ENCODE measurements at places on chromosomes 4 and X.

- no peak for DNase-seq
Observed at GRCh38 chr4:172707622-172708021, 461.0 kb upstream of the GALNT7 start.

DNA sequence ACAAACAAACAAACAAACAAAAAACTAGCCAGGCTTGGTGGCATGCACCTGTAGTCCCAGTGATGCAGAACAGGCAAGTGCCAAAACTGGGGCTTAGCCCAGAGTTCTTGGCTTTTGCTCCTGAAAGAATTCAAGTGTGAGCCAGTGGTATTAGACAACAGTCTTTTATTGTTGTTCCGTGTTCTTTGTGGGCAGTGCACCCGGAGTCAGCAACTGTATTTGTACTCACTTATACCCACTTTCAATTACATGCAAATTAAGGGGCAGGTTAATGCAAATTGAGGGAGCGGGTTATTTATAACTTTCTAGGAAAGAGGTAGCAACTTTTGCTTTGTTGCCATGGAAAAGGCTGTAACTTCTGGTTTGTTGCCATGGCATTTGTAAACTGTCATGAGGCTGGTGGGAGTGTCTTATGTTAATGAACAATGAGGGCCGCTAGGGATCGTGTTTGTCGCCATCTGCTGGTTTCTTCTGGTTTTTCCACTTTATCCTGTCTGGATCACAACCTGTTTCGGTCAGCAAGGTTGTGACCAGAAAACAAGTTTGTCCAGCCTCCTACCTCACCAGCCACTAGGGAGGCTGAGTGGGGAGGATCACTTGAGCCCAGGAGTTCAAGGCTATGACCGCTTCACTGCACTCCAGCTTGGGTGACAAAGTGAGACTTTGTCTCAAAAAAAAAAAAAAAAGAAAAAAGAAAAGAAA lies 88.8 kb upstream of the ESX1 start:
- no peak for DNase-seq

DNA sequence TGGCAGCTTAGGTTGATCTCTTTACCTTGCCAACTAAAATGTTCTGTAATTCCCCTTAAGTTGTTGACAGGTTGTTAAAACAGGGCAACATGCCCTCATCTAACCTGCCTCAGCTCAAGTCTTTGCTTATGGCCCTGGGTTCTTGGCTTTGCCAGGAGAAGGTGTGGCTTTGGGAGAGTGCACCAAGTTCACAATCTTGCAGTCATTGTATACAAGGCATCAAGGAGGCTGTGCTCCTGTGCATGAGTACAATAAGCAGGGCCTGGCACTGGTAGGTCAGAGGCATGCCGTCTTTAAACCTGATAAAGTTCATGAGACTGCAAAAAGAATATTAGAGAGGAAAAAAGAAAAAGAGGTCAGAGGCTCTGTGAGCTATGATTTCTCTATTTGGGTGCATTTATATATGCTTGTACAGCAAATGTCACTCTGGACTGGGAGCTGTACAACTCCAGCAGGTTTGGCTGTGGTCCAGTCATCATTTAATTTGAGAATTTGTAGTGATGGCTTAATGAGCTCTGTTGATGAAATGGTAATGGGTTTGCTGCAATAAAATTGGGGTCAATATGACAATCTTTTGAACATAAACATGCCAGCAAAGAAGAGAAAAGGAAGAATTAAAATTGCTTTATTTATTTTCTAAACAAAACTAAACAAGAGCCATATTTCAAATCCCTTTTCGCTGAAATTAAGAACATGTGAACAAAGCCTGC lies 30.3 kb downstream of the AREG start:
- no peak for DNase-seq

DNA sequence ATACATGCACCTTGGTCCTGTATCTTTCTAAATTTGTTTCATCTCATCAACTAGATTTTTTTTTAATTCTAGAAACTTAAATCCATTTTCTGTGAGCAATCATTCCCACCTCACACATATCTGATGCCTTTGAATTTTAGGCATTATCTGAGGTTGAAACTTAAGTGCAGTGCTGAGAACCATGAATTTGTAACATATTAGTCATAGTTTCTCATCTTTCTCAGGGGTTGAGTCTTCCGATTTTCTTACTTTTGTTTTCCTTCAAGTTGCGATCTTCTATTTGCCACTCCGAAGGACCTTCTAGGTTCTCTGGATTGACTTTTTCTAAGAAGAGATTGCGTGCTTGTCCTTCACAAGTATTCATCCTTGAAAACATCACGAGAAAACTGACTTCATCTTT lies 3.7 kb upstream of the NR0B1 start:
- no peak for DNase-seq

DNA sequence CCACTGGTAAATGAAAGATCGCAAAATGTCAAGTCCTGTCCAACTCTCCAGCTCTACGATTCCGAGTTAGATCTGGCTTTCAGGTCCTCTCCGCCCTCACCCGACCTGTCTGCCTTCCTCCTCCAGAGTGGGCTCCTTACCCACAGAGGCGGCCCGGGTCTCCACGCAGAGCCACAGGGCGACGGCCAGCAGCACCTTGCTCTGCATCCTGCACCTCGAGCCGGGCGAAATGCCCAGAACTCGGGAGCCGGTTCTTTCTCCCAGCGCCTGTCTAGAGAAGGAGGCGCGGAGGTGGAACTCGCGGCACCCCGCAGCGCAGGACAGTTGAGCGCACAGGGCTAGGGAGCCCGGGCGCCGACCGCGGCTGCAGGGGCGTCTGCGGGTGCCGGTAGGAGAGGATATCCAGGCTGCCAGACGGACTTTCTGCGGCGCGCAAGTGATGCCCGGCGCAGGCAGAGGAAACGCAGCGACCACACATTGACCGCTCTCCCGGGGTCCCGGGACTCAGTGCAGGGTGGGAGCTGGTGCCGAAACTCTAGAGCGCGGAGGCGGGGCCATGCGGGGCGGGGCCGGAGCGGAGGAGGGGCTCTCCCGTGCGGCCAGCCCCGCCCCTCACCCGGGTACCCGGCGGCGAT lies at the start of gene KDR:
Gene KDR, minus strand, starts transcription at position 509 of the 635 bp plus-strand sequence. Its CDS starts 302 bp downstream, at position 207.
- DNase-seq: no peak

DNA sequence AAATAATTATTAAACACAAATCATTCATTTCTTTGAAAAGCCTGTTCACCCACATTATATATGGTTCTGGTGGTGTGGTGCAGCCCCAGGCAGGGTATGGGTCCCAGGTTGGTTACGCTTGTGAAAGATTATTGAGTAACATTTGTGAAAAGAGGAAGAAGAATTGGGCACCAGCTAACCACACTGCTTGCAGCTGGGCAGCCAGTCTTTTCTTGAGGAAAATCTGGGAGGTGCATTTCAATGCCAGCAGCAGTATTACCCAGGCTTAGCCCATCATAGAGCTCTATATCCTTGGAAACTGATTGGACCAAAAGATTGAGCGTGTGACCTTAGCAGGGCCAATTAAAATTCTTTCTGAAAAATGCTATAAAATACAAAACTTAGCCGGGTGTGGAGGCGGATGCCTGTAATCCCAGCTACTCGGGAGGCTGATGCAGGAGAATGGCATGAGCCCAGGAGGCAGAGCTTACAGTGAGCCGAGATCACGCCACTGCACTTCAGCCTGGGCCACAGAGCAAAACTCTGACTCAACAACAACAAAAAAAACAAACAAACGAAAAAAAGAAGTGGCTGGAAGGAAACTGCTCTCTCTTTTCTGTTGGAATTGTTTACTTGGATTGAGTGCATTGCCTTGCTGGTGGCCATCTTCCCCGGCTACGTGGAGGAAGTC lies 9.7 kb upstream of the PLAC8 start:
- DNase-seq: no peak

DNA sequence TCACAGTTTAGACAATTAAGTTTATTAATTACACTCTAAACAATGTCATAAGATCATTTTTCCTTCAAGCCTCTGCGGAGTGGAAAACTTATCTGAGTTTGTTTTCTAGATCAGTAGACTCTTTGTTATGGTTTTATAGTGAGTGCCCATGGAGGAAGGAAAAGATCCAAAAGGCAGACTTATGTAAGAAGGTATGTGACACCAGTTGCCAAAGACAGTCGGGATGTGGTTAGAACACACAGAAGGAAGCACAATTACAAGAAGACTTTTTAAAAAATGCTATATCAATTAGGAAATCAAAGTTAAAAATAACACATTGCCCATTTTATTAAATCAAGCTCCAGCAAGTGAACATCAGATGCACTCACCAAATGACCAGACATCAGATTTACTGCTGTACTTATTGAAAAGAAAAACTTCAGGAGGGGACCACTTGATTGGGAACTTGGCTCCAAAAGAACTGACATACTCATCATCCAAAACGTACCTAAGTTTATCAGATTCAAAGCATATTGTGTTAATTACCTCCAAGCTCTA lies 57.1 kb downstream of the NIPAL1 start:
- DNase-seq: no peak

- no peak for DNase-seq
Observed at GRCh38 chr4:88215351-88215750, 56.9 kb upstream of the ABCG2 start.

DNA sequence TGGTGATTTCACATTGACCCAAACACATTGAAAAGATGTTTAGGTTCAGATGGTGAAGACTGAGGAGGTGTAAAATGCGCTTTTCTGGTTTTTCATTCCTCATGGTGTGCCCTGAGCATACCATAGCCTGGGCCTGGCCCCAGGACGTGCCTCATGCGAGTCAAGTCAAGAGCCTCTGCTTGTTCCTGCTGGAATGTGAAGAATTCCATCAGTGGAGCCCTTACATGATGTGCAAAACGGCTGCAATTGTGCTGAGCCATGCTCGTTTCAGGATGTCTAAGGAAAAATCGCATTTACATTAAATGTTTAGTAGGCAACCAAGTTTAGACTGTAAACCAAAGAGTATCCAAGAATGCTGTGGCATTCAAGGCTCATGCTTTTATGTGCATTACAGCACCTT lies 34.9 kb downstream of the GYG2 start:
- no peak for DNase-seq

DNA sequence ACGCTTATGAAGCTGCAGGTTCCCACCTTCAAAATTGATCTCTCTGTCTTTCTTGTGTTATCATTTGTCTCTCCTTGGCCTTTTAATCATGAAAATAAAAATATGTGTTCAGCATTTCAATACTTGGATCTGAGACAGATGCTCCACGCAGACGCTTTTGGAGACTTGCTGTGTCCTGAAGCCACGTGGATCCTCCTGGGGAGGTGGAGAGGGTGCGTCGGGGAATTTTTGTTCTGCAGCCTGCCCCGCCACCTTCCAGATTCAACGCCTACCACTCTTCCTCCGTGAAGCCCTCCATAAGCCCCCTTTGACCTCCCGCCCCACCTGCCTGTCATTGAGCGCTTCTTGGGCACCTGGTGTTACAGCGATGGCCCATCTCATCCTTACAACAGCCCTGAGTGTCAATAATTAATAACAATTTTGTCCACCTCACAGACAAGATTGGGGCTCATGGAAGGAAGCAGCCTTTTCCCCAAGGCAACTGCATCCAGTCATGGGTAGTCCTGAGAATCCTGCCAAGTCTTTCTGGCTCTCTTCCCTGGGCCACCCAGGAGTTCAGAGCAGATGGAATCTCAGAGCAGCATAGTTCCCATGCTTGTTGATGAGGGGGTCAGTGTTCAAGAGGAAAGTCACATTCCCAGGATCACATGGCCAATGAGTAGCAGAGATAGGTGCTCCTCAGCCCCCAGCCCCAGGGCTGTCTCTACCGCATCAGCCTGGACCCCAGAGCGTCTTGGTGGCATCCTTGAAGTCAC lies 172.6 kb upstream of the PSAPL1 start:
- no peak for DNase-seq

- no peak for DNase-seq
Observed at GRCh38 chrX:137858106-137858505, 292.2 kb downstream of the ZIC3 start.

DNA sequence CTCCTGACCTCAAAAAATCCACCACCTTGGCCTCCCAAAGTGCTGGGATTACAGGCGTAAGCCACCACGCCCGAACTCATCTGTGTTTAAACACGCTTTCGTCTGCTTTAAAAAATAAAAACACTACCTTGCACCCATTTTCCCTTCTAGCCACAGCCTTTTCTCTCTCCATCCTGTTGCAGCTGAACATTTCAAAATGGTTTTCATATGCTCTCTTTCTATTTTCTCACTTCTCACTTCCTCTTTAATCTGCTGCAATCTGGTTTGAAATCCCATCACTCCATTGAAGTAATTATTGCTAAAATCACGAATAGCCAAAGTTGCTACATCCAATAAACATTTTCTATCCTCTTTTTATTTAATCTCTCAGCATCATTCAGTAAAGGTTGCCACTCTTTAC lies 70.0 kb downstream of the DCHS2 start:
- DNase-seq: no peak

- DNase-seq: no peak
Observed at GRCh38 chr4:7968262-7968896, 28.7 kb upstream of the AFAP1 start.

GRCh38 chrX:153468008-153468580 lies 2.3 kb downstream of the HAUS7 start:
- no peak for DNase-seq

GRCh38 chr4:16072168-16072567 lies 11.7 kb downstream of the PROM1 start:
- no peak for DNase-seq
